ENCODE measurements at places on chromosomes 4 and X.

GRCh38 chrX:135484641-135485289 is 35.7 kb upstream of the INTS6L start:
- peak; percentile 16 for DNase-seq

DNA sequence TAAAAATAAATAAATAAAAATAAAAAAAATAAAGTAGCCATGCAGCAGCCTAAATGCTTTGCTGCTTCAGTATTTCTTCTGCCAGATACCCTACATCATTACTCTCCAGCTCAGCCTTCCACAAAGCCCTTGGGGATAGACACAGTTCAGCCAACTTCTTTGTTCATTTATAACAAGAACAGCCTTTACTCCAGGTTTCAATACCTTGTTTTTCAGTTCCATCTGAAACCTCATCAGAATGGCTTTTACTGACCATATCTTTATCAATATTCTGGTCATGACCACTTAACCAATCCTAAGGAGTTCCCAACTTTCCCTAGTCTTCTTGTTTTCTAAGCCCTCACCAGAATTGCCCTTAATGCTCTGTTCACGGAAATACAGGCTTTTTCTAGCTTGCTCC is 128.3 kb upstream of the MED14 start:
- no peak for DNase-seq

GRCh38 chr4:138177278-138177968 is 64.7 kb downstream of the SLC7A11 start:
- DNase-seq: no peak

- DNase-seq: no peak
Observed at GRCh38 chr4:28388471-28388870, 1527.8 kb downstream of the STIM2 start.

DNA sequence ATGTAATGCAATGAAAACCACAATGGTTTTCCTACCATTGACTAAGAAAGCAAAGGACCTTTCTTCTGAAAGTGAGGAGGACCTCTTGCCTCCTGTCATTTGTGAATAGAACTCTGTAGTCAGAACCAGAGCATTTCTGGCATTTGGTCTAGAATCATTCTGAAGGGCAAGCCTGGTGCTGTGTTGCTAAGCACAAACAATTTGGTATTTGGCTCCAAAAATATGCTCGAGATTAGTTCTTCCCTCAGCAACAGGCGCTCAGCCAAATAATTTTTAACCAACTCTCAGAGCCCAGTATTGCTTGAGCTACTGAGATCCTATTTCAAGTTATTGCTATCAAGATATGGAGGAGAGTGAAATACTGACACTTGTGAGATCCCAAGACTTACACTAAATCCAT is 71.0 kb downstream of the SNCA start:
- peak; percentile 84 for DNase-seq

DNA sequence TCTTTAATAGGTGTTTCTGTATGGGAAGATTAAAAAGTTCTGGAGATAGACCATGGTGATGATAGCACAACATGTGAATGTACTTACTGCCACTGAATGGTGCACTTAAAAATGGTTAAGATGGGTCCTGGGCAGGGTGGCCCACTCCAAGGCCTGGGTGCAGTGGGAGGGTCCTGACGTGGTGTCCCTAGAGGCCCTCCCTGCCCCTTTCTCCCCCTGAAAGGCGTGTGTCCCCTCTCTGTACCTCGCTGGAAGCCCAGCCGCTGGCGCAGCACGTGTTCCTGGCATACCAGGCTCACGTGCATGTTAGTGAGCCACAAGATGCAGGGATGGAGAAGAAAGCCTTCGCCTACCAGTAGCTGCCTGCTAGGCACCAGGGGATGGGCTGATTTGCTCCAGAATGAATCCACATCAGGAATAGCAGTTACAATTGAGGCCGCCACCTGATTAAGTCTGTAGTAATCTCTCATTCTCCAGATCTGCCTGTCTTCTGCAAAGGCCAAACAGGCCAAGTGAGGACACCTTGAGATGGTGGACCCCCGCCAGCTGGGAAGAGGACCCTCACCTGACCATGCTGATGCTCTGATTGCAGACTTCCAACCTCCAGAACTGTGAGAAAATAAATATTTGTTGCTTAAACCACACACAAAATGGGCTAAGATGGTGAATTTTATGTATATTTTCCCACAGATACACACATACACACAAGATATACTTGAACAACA is 67.5 kb downstream of the COQ2 start:
- DNase-seq: no peak

Data from AG09319 (cell line).